ENCODE measurements at places on chromosomes 4 and X.

- no peak for DNase-seq
Observed at GRCh38 chrX:1222531-1223241, 10.2 kb upstream of the CRLF2 start.

- DNase-seq: no peak
Observed at GRCh38 chr4:147590249-147590920, 26.8 kb upstream of the TMEM184C start.

DNA sequence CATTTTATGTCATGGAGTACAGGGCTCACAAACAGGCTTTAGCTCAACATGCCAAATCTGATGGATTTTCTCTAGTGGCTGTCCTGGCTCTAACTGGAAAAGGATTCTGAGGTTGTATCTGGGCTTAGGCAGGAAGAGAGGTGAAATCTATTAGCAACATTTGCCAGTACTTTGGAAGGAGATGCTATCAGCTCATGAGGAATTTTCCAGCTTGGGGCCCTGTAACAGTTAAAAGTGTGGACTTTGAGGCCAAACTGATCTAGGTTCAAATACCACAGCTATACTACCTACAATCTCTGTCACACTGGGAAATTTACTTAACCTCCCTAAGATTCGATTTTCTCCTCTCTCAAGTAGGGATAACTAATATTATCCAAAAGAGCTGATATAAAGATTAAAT is 119.0 kb upstream of the HCCS start:
- DNase-seq: no peak

- DNase-seq: no peak
Observed at GRCh38 chr4:14644580-14645282, 357.6 kb upstream of the CPEB2 start.

DNA sequence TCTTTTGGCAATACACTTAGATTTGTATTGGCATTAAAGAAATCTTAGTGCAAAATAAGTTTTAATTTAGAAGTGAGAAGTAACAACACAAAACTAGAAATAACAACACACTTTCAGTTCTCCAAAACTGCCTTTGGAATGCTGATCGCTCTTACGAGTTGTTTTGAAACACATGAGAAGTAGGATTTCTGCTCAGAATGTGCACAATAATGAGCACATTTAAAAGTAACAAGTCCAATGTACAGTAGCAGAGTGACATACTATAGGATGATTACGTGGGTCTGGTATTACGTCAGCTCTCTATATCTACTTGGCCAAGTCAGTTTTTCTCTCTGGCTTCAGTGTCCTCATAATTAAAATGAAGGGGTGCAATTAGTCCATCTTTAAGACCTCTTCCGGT is 164.8 kb downstream of the CHM start:
- no peak for DNase-seq

DNA sequence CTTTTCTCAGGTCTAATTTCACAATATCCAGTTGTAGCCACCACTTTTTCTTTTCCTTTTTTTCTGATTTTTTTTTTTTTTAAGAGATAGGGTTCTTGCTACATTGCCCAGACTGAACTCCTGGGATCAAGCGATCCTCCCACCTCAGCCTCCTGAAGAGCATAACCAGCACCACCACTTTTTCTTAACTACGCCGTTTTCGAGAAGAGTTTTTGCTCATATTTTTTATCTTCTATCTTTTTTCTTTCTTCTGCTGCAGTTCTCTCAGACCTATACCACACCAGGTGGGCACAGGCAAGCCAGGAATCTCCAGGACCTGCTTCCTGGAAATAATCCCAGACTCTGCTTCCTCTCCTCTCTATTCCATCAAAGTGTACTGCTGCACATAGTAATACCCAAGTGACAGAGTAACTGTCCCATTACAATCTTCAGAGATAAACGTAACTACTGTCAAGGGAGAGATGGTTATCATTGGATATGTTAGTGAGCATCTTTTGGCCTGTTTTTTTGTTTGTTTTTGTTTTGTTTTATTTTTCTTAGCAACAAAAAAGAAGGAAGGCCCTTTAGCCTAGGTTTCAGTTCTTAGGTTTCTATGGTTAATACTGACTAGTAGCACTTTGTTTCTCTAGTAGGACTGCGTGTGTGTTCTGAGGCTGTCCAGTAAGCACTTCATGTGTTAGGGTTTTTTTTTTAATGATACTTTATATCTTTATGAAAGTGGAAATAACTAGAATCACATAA is 59.2 kb upstream of the TXK start:
- no peak for DNase-seq

- DNase-seq: no peak
Observed at GRCh38 chr4:185343726-185344581, 51.8 kb downstream of the LRP2BP start.

GRCh38 chrX:150060406-150060805 is 122.1 kb upstream of the EOLA2 start:
- DNase-seq: no peak
